ENCODE measurements at places on chromosomes 13 and 19.

DNA sequence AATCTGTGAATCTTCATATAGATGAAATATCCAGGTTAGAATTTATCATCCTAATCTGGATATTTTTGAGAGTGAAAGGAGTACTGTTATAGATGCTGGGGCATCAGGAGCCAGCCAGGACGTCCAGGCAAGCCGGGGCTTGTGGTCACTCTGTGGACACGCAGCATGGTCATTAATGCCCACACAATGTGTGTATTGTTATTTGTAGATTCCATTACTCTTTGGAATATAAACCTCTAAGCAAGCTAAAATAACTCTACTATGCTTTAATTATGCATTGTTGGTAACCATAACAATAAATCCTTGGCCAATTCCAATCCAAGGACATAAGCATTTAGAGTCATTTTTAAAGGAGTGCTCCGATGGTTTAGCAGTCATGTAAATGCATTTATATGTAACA, 137.9 kb downstream of the TM9SF2 start:
- no peak for DNase-seq

DNA sequence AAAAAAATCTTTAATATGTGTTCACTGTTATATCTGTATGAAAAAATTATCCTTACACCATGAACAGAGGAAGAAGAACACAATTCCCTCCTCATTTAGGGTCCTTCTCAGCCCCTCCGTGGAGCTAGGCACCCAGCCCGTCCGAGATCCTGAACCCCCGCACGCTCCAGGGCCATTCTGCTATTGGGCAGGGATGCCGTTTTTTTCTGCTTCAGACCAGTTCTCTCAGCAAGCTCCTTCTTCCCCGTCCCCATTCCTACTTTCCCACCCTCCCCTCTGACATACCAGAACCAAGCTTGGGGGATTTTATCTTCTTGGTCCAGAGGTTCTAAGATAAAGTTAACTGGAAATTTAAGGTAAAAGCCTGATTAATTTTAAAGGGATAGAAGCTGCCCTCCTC, 36.2 kb downstream of the ATP12A start:
- no peak for DNase-seq

- no peak for DNase-seq
These were observed 32.6 kb upstream of the MEDAG start for GRCh38 chr13:30873499-30873898.

DNA sequence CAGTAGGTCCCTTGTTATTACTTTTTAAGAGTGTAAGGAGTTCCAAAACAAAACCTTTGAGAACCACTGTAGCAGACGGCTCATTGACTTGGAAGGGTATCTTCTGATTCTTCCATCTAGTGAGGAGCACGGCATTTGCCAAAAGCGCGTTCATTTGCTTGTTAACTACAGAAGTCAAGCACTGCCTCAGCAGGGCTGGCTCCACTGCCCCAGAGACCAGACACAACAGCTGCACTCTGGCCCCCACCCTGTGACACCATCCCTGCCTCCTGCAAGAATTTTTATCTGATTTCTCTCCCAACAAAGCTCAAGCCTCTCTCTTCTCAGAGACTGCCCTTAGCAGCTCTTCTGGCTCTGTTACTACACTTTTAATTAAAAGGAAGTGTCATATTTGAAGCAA, 20.7 kb upstream of the XPO4 start:
- DNase-seq = no peak

DNA sequence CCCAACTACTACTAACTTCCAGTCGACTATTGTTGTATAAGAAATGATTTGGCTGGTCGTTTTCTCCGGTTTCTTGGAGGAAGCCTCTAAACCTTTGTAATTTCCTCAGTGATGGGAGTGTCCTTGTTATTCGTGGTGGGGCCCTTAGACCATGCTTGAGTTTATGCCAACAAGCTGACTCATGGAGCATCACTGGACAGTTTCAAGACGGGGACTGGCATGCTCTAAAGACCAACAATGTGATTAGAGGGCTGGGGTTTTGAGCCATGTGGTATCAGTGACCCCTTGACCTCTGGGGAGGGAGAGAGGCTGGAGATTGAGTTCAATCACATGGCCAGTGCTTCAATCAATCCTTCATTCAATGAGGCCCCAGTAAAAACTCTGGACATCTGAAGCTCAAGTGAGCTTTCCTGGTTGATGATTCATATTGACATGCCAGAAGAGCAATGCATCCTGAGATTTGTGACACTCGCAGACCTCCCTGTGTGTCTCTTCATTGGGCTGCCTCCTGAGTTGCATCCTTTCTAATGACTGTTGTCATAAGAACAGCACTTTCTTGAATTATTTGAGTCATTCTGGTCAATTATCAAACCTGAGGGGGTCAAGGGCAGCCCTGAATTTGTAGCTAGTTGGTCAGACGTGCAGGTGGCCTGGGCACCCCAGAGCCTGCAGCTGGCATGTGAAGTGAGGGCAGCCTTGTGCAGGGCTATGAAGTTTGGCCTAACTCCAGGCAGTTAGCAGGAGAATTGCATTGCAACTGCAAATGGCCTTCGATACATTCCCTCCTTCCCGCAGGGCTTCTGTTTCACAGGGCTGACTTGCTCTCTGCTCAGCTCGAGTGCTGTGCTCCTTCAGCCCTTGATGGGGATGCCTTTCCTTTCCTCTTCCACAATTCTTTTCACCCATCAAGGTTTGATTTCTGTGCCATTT, 246.5 kb downstream of the FGF9 start:
- DNase-seq = no peak

DNA sequence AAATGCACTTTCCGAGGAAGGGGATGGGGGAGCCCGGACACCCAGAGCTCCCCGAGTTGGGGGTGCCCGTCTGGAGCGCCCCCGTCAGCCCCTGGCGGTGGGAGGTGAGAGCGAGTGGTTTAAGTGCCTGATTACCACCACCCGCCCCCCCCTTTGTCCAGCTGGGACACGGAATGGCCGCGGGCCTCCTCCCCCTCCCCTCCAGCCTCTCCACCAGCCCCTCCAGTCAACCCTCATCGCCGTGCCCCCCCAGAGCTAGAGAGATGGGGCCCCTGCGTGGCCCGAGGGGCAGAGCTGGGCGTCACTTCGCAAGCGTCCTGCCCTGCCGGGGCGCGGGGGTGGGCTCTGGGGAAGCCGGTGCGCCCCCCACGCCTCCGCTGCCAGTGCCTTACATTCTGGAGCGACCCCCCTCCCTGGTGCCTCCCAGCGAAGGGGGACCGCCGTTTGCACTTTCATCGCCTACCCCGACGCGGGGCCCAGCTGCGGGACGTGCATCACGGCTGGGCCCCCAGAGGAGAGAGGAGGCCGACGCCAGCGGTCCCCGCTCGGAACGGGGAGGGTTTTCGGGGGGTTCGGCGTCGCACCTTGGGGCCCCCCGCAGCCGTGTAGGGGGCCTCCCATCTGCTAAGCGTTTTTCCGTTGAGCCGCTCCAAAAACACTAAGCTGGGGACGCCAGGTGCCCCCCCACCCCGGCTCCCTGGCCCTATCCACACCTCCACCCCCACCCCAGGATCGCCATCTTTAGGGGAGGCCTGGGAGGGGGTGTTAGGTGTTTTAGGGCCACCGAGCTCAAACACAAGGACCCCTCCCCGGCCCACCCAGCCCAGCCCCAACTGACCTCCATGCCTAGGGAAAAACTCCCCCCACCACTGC, 16.4 kb downstream of the SMIM24 start:
- DNase-seq = no peak

- no peak for DNase-seq
These were observed 2.3 kb downstream of the CEACAM18 start for GRCh38 chr19:51480590-51480989.

DNA sequence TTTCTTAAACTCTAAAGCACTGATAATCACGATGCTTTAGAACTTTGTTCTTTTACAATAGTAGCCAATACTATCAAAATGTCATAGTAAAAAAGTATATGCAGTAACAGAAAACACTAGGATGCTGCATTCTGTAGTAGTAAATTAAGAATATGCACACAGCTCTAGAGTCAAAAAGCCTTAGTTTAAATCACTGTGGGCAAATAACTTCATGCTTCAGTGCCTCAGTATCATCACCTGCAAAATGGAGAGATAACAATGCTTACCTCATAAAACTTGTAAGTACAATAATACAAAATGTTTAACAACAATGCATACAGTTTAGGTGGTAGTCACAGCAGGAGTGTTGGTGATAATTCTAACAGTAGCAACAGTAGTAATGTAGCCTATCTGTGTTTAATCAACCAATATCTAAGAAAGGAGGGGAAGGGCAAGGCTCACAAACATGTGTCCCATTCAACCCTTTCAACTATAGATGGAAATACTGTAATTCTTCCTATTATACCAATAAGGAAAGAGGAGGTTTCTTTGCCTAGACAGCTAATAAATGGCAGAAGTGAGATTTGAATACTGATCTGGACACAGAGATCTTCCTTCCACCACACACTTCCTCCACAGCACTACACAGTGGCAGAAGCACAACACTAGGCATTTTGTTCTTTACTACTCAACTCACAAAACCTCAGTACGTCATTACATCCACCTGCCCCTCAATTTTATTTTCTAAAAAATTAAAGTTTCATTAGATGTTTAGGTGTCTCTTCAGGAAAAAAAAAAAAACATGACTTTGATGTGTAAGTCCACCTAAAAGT, 4.6 kb downstream of the RBM26 start:
- no peak for DNase-seq

DNA sequence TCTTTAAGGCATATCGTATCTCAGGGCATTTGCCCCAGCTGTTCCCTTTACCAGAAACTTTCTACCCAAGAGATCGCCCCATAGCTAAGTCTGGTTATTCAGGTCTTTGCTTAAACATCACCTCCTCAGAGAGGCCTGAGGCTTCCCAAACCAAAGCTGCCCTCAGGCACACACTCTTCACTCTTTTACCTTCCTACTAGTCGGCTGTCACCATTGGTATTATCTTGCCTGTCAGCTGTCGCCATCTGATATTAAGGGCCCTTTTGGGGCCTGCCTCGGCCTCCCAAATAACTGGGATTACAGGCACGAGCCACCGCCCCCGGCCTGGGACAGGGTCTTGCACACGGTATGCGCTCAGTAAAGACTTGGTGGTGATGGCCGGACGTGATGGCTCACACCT, 1.0 kb downstream of the GADD45GIP1 start:
- DNase-seq = no peak

DNA sequence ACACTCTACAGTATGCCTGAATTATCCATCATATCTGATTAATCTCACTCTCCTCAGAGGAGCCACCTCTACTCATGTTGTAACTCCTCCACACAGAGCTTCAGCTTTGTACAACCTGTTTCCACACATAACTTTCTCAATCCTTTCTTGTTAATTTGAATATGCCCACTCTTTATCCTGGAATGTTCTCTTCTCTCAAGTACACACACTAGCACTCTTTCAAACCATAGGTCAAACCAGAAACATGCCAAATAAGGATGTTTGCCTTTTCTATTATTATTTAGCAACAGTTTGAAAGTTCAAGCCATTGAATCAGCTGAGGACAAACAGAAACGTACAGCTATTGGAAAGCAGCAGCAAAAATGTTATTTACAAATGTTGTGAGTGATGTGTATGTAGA, 110.3 kb downstream of the MIPEP start:
- DNase-seq = no peak

- no peak for DNase-seq
These were observed 14.8 kb upstream of the PROZ start for GRCh38 chr13:113143466-113144254.

DNA sequence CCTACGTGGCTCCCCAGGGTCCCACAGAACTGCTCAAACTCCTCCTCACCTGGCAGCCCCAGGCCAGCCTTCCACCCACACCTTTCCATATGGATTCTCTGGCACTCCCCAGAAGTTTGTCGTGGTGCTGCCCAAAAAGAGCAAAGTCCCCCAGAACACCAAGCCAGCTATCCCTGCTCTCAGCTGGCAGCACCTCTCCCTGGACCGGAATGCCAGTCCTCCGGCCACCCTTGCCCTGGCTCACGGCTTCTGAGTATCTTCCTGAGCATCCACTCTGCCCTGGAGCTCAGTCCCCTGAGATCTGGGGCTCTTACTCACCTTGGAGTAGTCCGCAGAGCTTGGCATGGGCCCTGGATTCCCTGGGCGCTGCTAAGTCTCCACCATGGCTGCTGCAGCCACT, 166.5 kb upstream of the ZNF507 start:
- no peak for DNase-seq

GRCh38 chr19:49968279-49968922, 7.4 kb upstream of the SIGLEC11 start:
- DNase-seq = no peak

- DNase-seq = no peak
These were observed 270.2 kb downstream of the LMO7 start for GRCh38 chr13:75906315-75906714.

DNA sequence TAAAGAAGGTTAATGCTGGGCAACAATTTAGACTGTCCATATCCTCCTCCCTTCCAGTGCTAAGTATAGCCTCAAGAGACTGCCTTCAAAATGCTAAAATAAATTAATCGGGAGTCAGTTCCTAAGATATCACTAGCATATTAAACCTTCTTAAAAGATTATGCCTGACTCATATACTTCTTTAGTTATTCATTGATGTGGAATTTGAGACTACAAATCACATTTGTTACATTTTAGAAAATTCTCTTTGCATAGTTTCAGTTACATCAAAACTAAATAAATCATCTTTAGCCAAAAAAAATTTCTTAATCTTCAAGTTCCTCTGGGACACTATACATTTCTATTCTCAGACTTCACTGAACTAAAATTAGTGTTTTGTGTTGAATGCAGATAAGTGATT, 769.1 kb downstream of the PCDH9 start:
- no peak for DNase-seq

- DNase-seq = no peak
These were observed 83.2 kb upstream of the MCF2L start for GRCh38 chr13:112885782-112886268.

DNA sequence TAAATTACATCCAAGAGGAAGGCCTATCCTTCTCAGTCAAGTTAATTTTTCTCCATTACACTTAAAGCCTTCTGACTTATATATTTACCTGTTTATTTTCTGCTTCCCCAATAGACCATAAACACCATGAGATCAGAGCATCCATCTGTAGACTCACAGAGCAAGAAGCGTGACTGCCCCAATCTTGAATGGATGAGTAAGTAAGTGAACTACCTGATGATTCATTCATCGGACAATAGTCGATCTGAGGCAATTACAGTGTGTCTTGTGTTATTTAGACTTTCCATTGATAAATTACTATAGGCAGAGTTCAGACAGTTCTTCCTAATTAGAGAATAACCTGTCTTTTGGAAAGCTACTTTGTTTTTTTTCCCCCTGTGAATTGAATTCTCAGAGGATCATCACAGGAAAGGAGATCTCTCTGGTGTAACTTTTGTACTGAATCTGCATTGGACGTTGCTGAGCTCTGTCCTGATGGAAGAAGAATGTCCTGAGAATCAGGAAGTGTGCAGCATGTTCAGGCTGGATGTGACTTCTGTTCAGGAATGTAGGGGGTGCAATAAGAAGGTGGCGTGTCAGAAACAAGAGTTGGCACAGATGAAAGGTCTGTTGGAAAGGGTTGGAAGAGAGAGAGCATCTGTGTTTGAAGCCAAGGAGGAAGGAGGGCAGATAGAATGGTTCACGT, 367.0 kb downstream of the NALCN start:
- DNase-seq = no peak

DNA sequence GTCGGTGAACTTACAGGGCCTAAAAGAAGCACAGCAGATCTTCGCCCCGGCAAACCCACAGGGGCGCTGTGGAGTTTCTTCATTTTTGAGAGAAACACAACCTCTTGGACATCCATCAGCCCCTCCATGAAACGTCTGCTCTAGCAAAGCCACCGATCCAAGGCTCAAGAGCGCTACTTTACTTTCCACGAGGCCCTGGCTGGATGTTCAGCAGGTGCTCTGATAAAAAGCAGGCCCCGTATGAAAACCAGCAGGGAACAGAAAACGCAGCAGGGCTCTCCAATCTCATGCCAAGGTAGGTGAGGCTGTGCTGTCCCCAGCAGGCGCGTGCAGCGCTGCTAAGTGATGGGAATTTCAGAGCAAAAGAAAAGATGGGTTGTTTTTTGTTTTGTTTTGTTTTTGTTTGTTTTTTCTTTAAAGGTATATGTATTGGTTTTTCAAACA, 86.7 kb downstream of the IRS2 start:
- DNase-seq = no peak
